ENCODE measurements at places on chromosomes 11 and 22. TPM values are rescaled to one million over a fixed set of nuclear protein-coding genes. Genes with fewer than 3 reads are reported as not detected.

DNA sequence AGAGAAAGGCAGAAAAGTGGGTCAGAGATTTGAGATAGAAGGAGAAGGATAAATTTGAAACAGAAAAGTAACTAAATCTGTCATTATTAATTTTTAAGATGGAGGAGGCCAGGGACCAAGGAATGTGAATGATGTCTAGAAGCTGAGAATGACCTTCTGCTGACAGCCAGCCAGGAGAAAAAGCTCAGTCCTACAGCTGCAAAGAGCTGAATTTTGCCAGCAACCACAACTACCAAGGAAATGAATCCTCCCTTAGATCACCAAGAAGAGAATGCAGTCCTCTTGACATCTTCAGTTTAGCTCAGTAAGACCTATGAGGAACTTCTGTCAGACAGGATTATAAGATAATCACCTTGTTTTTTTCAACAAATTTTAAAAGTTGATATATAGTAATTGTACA is 538.2 kb downstream of the LRRC4C start:
- no peak for DNase-seq

The SOX10 gene
- 0.95 TPM for total RNA-seq

DNA sequence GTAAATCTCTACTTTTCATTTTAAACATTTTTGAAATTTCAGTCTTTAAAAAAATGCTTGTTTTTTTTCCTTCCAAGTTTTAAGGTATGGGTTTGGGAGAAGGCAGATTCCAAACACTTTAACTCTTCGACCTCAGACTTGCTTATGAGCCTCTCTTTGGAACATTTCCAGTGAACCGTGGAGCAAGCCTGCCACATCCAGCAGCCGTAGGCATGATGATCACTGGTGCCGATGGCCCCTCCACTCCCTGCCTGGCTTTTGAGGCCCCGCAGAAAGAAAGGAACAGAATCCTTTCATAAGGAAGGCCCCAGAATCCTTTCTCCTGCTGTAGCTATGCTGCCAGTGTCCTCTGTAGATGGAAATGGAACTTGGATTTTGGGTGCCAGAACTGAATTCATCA is 50.7 kb downstream of the BMAL1 start:
- no peak for DNase-seq

DNA sequence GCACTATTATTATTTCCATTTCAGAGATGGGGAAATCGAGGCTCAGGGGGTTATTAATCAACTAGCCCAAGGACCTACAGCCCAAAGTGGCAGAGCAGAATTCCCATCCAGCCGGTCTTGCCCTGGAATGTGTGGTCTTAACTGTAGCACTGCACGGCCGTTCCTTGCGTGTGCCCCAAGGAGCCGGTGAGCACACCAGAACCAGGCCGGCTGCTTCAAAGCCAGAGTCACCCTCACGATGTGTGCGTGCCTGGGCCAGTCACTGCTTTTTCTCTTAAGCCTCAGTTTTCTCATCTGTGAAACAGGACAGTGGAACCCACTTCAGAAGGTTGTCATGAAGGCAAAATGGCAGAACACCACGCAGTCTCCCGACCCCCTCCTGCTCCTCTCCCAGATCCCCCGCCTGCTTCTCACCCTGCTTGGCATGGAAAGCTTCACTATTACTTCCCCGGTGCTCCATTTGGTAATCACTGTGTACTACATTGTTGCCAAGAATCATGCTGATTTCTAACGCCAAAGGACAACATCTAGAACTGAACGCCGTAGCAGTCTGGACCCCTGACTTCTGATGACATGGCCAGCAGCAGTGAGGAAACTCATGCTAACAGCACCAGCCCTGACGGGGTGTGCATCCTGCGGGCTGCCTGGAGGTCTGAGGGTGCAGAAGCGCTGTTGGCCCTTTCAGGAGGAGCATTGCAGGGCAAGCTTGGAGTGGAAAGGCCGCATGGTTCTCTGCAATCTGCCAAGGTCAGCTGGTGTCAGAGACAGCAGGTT is 106.8 kb upstream of the B3GAT1 start:
- DNase-seq: no peak

The FXYD2 gene
- 7.7 TPM for total RNA-seq

GRCh38 chr11:1370186-1371025 is 19.3 kb upstream of the BRSK2 start:
- no peak for DNase-seq
